NCI-H460 (cell line): ENCODE measurements at places on chromosomes 3 and 15. TPM values are rescaled to one million over a fixed set of nuclear protein-coding genes. Genes with fewer than 3 reads are reported as not detected.

GRCh38 chr15:55343168-55343567, 24.1 kb downstream of the PIGB start:
- no peak for DNase-seq

DNA sequence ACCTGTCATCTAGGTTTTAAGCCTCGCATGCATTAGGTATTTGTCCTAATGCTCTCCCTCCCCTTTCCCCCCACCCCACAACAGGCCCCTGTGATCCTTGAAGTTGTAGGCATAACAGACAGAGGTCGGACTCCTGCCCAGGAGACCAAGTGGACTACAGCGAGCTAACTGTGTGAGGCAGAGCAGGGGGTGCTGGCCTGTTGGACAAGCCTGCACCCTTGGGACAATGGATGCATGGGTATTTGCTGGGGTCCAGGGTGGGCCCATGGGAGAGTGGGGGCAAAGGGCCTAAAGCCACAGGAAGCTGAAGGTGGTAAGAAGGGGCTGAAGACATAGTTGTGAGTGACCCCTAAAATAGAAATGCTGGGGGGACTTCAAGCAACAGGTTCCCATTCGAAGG, 2.5 kb downstream of the PLCB2 start:
- no peak for DNase-seq

GRCh38 chr15:88043396-88043795, 213.1 kb downstream of the NTRK3 start:
- DNase-seq: no peak

CMC1 gene
- total RNA-seq: 36.9 and 43.7 TPM in 2 replicates

DISP2 gene
- 0.12 and 1.0 TPM in 2 replicates for total RNA-seq

ROPN1B gene
- not detected in 2 replicates for total RNA-seq

DNA sequence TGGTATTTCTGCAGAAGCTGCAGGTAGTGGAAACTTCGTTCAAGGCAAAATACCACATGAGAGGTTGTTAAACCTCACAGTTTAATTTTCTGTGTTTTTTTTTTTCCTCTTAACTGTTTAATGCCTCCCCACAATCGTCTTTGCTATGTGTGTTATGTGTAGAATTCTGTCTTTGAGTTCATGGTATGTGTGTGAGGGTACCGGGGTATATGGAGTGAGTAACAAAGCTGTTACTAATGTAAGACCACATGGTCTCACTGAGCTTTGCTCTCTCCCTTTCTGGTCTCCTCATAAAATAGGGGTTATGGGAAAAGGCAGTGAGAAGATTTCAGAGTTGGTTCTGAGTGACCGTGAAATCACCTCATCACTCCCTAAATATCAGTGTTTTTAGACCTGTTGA, 143.6 kb downstream of the USP13 start:
- no peak for DNase-seq

DNA sequence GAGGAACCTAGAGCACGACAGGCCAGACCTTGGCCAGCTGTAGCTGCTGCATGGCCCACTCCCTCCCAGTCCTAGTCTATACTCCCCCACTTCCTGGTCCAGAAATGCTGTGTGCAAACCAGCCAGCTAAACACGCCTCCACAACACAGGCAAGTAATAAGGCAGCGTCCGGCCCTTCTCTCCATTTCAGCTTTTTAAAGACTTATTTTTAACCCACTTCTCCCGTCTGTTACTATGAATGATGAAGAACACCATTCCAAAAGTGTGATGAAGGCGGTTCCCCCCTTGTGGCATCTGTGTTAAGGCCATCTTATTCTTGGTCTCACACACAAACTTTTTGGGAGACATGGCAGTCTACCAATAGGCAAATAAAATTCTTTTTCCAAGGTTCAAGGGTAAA, 164.1 kb upstream of the CHRNA7 start:
- no peak for DNase-seq

- no peak for DNase-seq
Observed at GRCh38 chr3:46910166-46910760, 32.7 kb downstream of the PTH1R start.
